ENCODE measurements at places on chromosomes 5 and 9. TPM values are rescaled to one million over a fixed set of nuclear protein-coding genes. Genes with fewer than 3 reads are reported as not detected.

Gene JADE2
- 20.3 TPM for total RNA-seq

Gene TRMT10B
- 2.1 TPM for total RNA-seq

Gene PCDHGA1
- 0.75 TPM for total RNA-seq

Gene SUSD3
- 1.4 TPM for total RNA-seq

Gene LCP2
- total RNA-seq: not detected

Gene CPLANE1
- 9.3 TPM for total RNA-seq

Gene C8G
- total RNA-seq: not detected

Gene SLC4A9
- not detected for total RNA-seq

Gene CTSV
- 9.6 TPM for total RNA-seq

Gene GKAP1
- 5.0 TPM for total RNA-seq

Gene GPR150
- not detected for total RNA-seq

Gene RAI14
- 139 TPM for total RNA-seq

Gene PCDHB15
- total RNA-seq: 0.07 TPM

Gene ACTBL2
- 2.2 TPM for total RNA-seq

Gene DNAJC25
- 7.6 TPM for total RNA-seq

Gene SLC6A7
- total RNA-seq: not detected

Gene SEMA6A
- 8.3 TPM for total RNA-seq

Gene NME5
- 1.0 TPM for total RNA-seq

Gene GPR151
- not detected for total RNA-seq

Gene TBC1D2
- 16.6 TPM for total RNA-seq

Gene MOCS2
- 39.8 TPM for total RNA-seq

Gene FBP1
- 2.9 TPM for total RNA-seq

Gene RACK1
- total RNA-seq: 3,067 TPM

Gene TMOD1
- 0.98 TPM for total RNA-seq

Gene PRUNE2
- 0.63 TPM for total RNA-seq

Gene MELK
- 87.8 TPM for total RNA-seq
